Activated naive CD4-positive, alpha-beta T cell (primary cell): ENCODE measurements at places on chromosomes 13 and 19.

DNA sequence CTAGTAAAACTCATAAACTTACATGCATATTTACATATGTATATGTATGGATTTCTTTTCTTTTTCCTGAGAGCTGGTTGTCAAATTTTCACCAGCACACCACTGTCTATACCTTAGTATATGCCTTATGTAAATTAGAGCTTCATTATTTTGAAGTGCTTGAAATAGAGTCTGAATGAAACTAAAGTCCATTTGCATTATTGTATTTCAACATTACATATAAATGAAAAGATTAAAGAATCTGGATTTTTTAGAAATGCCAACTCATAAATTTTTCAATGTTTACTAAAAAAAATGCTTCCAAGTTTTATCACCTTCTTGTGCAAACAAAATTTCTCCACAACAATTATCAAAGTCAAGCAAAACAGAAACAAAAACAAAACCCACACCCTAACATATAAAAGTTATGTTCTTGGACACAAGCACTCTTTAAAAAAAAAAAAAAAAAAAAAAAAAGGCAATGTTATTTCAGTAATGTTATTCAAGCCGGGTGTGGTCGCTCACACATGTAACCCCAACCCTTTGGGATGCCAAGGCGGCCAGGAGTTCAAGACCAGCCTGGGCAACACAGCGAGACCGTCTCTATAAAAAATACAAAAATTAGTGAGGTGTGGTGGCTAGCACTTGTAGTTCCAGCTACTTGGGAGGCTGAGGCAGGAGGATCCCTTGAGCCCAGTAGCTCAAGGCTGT, 18.3 kb downstream of the MED26 start:
- no peak for DNase-seq

DNA sequence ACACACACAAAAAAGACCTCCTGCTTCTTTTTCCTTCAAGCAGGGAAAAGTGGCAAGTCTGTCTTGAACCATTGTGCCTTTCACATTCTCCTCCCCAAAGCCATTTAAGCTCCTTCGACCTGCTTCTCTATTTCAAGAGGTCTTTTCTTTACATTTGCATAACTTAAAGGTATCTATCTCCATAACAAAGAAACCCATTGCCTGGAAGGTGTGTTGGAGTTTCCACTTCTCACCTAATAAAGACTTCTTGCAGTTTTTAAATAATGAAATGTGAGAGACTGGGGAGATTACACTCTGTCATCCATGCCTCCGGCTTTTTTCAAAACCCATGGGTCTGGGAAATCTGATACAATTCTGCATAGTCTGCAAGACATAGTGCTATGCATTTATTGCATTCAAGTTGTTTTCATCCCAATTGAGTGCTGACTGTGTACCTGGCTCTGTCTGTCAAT, 41.8 kb upstream of the NBEA start:
- no peak for DNase-seq

- no peak for DNase-seq
These were observed 199.4 kb downstream of the KLF12 start for GRCh38 chr13:73934771-73935170.

- no peak for DNase-seq
These were observed 9.5 kb downstream of the PIAS4 start for GRCh38 chr19:4016903-4017638.

GRCh38 chr13:63625869-63626268, 2210.2 kb upstream of the PCDH20 start:
- DNase-seq: no peak

DNA sequence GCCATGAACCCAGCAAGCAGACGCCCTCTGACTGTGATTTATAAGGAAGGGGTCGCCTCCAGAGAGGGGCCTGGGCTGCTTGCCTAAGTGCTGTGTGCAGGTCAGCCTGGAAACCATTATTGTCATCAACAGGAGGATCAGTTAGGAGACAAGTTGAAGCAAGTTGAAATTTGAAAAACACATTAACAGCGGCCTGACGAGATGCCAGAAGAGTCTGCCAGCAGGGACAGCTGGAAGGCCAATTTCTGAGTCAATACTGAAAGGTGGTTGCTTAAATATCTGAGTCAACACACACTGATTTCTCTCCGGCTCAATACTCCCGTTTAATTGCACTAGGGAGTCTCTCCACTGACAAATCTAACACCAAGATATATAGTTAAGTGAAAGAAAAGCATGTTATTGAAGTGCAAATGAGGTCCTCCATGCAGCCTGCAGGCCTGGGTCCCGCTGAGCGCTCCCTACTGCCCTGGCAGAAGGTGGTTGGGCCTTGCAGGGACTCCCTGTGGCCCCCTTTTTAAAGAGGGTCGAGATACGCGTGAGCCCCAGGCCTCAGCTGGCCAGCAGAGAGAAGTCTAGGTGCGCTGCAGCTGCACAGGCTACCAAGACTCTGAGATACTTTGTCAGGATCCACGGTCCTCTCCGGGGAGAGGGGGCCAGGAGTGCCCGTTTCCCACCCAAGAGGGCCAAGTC, 91.1 kb downstream of the RNASEH2B start:
- no peak for DNase-seq

GRCh38 chr19:13275016-13275722, 125.0 kb downstream of the IER2 start:
- DNase-seq: no peak

GRCh38 chr13:77492982-77493381, 42.5 kb upstream of the SCEL start:
- DNase-seq: no peak

GRCh38 chr13:26946684-26947343, 186.2 kb upstream of the GPR12 start:
- DNase-seq: no peak

DNA sequence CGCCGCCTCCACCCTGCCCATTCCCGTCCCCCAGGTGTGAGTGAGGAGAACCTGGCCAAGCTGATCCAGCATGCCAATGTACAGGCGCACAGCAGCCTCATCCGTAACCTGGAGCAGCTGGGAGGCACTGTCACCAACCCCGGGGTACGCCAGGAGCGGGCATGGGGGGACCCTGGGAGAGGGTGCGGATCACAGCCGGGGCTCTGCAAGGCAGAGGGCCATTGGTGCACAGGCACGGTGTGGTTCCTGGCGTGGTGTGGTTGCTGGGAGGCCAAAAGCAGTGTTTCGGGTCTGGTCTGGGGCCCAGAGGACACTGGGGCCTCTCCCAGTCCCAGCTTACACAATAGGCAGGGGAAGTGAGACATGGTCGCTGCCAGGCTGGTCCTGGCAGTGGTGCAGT, 8.3 kb downstream of the STXBP2 start:
- DNase-seq: no peak

GRCh38 chr13:67389171-67389570, 159.0 kb upstream of the PCDH9 start:
- DNase-seq: no peak
